NCI-H2029 treated with DMSO at 0.1 percent for 48 hours (cell line): ENCODE measurements at places on chromosomes 11 and 22.

DNA sequence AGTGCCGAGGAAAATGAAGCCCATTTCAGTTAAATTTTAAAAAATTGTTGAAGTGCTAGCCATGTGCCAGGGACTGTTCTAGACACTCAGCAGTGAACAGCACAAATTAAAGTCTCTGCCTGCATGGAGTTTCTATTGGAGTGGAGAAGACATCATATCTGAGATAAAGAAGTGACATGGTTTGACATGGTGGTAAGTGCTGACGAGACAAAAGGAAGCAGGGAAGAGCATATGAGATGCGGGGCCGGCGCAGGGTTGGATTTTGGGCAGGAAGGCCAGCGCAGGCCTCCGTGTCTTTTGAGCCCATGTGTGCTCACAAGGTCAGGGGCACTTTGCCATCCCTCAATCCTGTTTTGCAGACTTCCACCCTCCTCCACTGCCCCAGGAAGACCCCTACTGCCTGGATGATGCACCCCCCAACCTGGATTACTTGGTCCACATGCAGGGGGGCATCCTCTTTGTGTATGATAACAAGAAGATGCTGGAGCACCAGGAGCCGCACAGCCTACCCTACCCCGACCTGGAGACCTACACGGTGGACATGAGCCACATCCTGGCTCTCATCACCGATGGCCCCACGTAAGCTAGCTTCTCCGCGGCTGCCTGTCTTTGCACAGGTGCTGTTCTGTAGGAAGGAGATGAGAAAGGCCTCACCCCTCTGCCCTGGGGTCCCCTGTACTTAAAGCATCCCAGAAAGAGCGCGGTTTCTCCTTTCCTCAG is 29.6 kb downstream of the AMPD3 start:
- DNase-seq: no peak

DNA sequence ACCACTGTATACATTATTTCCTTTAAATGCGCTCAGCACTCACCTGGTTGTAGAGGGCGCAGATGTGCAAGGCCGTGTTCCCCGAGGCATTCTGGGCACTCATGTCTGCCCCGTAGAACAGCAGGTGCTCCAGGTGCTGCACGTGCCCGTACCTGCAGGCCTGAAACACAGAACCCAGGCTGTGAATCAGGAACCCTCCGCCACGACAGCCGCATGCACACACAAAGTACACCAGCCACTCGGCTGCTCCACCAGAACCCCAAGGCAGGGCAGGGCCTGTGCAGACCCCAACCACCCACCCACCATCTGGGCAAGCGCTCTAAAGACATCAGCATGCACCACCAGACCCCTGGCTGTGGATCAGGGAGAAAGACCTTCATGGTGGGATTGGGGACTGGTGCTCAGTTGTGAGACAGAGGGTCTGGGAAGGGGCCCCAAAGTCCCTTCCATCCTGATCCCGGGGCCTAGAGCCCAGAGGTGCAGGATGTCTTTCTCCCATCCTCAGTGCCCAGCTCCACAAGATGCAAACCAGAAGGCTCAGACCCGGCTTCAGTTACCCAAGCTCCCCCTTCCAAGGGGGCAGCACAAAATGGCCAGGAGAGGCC is 177.2 kb downstream of the SHANK2 start:
- no peak for DNase-seq

GRCh38 chr22:48565901-48566501 is 1261.7 kb downstream of the BRD1 start:
- DNase-seq: no peak

DNA sequence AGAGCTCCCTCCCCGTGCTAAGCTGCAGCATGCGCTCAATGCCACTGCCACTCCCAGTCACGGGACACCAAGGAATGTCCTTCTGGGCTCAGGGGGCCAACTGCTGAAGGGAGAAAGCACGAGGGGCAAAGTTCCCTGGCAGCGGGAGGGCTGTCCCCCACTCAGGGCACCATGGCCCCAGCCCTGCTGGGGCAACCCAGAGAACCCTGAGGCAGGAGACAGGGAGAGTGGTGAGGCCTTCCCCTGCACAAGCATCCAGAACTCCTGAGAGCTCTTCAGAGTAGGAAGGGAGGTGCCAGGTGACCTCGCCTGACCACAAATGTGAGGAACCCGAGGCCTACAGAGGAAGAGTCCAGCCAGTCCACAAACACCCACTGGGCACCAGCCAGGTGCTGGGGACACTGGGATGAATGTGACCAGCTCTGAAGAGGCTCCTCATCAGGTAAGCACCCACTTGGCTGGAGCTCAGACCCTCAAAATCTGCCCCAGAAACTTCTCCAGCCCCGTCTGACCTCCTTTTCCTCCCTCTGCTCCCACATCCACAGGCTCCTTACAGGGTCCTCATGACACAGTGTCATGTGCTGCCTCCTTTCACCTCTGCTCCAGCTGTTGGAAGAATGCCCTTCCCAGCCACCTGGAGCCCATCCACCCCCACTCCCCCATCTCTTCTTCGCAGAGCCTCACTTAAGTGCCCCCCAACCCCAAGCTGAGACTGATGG is 15.6 kb downstream of the GDPD5 start:
- no peak for DNase-seq

DNA sequence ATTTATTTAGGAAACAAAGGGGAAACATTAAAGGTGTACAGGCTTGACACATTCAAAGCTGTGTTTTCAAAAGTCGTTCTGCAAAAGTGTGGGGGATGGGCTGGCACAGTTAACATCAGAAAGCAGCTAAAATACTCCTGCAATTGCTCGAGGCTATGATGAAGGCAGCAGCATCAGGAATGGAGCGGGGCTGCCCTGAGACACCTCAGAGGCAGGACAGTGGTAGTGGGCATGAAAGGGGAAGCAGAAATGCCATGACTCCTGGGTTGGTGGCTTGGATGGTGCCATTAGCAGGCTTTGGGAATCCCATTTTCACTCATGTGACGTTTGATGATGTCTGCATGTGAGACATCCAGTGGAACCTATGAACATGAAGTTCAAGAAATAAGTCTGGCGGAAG is 646 bp downstream of the NCAPD3 start:
- DNase-seq: no peak

DNA sequence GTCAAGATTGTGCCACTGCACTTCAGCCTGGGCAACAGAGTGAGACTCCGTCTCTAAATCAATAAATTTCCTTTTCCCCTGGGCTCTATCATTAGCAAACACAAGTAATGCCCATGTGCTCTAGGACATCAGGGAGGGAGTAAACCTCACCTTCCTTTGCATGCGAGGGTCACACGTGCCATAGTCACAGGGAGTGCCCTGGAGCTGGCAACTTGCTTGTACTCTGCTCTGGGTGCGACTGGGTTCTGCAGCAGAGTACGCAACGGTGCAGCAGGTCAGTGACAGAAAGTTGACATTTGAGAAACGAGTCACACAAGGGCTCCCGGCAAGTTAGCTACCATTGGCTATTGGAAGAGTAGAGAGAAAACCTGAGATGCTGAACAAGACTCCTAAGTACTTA is 32.6 kb upstream of the CHKA start:
- no peak for DNase-seq

GRCh38 chr22:35782504-35782903 is 64.8 kb downstream of the APOL5 start:
- no peak for DNase-seq

- DNase-seq: no peak
Observed at GRCh38 chr11:2653198-2653551, 46.6 kb downstream of the KCNQ1OT1 start.
